Kidney epithelial cell (primary cell): ENCODE measurements at places on chromosomes 6 and 20. TPM values are rescaled to one million over a fixed set of nuclear protein-coding genes. Genes with fewer than 3 reads are reported as not detected.

- DNase-seq: no peak
Observed at GRCh38 chr20:3723284-3723683, 9.2 kb upstream of the HSPA12B start.

- no peak for DNase-seq
Observed at GRCh38 chr6:37173493-37174195, 3.7 kb downstream of the PIM1 start.

- DNase-seq: no peak
Observed at GRCh38 chr20:19911810-19912382, 105.3 kb upstream of the NAA20 start.

TMEM244 gene
- not detected in 2 replicates for total RNA-seq

GRCh38 chr20:62177307-62177706 is 5.5 kb upstream of the MTG2 start:
- no peak for DNase-seq

DNA sequence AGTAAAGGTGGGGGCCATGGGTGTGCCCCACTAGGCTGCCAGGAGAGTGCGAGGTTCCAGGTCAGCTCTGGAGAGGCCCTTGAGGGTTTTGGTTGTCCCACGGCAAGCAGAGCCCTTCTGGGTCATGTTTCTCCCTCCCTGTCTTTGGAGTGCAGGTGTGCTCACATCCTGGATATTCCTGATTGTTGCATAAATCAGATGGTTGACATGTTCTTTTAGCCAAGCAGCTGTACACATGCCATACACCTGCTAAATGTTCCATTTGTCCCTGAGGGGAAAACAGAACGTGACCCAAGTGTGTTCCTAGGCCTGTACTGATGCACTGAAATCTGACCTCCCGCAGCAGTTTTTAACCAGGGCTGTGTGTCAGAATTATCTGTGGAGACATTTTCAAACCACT is 77.5 kb upstream of the BEND3 start:
- DNase-seq: no peak

GRCh38 chr6:127538750-127539264 is 19.7 kb upstream of the MTCL3 start:
- DNase-seq: no peak

- no peak for DNase-seq
Observed at GRCh38 chr6:157892363-157892877, 69.4 kb downstream of the SNX9 start.

DNA sequence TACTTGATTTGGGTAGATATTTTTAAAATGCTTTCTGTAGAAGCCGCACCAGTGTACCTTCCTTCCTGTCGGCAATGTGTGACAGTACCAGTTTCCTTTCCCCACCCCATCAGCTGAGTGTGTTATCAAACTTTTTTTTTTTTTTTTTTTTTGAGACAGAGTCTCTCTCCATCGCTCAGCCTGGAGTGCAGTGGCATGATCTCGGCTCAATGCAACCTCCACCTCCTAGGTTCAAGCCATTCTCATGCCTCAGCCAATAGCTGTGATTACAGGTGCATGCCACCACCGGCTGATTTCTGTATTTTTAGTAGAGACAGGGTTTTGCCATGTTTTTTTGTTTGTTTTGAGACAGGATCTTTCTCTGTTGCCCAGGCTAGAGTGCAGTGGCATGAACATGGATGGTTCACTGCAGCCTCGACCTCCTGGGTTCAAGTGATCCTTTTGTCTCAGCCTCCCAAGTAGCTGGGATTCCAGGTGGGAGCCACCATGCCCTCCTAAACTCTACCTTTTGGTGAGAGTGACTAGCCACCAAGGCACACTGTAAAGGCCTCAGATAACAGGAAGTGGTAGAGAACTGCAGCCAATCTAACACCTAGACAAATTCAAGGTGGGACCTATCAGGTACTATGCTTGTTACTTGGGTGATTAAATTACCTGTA is 26.5 kb upstream of the ZBTB22 start:
- no peak for DNase-seq
